ENCODE measurements at places on chromosomes 13 and 19.

- peak; percentile 75 for DNase-seq
Observed at GRCh38 chr19:40613690-40614621, 12.8 kb downstream of the LTBP4 start.

DNA sequence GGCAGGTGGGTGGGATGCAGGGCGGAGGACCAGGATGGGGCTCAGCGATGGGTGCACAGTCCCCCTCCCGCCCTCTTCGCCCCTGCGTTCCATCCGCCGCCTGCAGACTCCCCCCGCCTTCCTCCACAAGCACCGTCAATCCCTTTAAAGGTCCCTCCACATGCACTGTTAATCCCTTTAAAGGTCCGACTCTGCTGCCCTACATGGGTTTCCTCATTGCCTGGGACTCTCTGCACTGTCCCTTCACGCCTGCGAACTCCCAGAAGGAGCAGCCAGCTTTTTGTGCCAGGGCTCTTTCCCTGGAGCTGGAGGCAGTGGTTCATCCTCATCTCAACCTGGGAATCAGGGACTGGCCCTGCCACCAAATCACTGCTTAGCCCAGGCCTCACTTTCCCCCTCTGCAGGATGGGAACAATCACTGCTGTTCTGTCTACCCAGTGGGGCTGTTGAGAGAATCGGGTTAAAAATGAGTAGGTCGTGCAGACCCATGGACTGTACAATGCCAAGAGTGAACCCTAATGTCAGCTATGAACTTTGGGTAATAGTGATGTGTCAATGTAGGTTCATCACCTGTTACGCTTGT, 20.4 kb downstream of the ZNF574 start:
- no peak for DNase-seq

GRCh38 chr19:46020819-46021125, 2.1 kb downstream of the PGLYRP1 start:
- DNase-seq, result no peak

- no peak for DNase-seq
Observed at GRCh38 chr13:104389691-104390090, 1323.5 kb upstream of the SLC10A2 start.

DNA sequence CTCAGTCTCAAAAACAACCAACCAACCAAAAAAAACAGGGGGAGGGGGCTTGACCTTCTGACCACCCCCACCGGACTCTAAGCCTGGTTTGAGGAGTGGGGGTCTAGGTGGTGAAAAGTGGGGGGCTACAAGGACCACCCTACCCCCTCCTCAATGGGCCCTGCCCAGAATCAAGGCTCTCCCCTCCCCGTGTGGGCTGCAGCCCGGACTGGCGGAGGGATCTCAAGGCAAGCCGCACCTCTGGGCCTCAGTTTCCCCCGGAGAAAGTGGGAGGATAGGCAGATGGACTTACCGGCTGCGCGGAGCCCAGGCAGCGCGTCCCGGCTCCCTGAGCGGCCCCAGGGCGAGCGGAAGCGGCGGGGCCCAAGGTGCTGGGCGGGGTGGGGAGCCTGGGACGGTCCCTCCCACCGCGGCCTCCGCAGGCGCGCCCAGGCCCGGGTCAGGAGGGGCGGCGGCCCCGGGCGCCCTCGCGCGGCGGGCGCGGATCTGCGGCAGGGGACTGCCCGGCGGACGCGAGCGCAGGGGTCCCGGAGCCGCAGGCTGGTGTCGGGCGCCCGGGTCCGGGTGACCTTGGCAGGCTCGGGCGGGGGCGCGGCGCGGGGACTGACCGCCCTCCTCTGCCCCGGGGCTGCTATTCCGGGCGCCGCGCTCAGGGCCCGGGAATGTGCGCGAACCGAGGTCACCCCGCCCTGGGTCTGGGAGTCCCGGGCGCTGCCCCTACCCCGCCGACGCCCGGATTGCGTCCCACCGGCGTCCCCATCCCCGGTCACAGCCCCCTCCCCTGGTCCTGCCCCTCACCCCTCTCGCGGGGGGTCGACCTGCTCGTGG, at the start of gene ADAMTSL5:
Gene ADAMTSL5 (minus strand): TSS at position 349 of the 828 bp plus-strand sequence. CDS start 2,076 bp downstream, outside the sequence.
- peak; percentile 66 for DNase-seq

All from stimulated activated CD8-positive, alpha-beta memory T cell treated with anti-CD3 and anti-CD28 coated beads, Interleukin-4, amount 100 ng/mL, for 24 hours (primary cell).